ENCODE measurements at places on chromosomes 7 and 10. TPM values are rescaled to one million over a fixed set of nuclear protein-coding genes. Genes with fewer than 3 reads are reported as not detected.

- DNase-seq: no peak
Observed at GRCh38 chr10:31822150-31822549, 106.5 kb downstream of the ARHGAP12 start.

- no peak for DNase-seq
Observed at GRCh38 chr10:129760003-129760315, 204.1 kb downstream of the EBF3 start.

DNA sequence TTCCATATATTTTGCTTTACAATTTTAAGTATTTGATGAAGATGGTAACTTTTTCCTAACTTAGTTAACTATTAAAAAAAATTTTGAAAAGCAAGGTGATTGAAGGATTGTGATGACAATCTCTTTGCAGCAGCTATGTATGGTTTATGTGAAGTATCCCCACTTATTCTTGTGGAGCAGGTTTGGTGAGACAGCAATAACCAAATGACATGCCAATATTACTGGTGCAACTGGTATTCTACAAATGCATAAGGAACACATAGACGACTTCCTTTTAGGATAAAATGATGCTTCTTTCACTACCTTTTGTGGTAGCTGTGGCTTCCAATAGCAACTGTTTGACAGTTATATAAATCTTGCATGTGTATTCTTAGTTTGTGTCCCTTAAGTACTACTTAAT, 465.3 kb downstream of the PLXDC2 start:
- no peak for DNase-seq

Gene NCF1
- not detected for total RNA-seq
